ENCODE measurements at places on chromosomes 4 and X.

DNA sequence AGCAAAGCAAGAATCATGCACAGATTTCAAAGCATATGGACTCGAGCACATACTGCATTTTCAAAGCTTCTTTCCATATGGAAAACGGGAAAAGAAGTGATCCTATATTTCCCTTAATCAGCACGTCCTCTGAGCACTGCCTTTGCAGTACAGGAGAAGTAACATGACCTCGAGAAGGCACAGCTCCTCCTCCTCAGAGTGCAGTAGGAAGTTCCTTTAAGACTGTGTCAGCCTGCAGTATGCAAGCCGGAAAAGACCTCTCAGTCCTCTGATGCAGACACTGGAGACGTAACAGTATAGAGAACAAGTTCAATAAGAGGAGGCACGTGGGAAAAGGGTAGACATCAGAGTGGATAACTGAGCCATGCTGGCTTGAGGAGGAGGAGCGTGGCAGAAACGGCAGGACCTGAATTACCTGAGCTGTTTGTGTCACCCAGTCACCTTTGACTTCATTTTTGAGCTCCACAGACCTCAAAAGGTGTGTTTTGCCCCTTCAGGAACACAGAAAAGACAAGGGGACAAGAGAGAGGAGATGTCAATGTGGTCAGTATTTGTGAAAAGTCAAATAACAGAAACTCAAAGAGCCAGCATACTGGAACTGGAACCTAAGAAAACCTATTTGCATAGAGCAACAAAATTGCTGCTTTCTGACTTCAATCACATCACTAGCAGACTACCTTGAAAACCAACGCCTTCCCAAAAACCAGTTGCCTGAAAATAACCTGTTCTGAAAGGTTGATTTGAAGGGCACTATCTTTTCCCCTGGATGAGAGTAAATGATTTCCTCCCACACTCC, 20.8 kb downstream of the IRF2 start:
- DNase-seq: peak; percentile 81

- DNase-seq: no peak
Observed at GRCh38 chr4:158805635-158806471, 37.0 kb downstream of the FNIP2 start.

- DNase-seq: peak; percentile 48
Observed at GRCh38 chr4:186719925-186720694, 3.5 kb downstream of the FAT1 start.

DNA sequence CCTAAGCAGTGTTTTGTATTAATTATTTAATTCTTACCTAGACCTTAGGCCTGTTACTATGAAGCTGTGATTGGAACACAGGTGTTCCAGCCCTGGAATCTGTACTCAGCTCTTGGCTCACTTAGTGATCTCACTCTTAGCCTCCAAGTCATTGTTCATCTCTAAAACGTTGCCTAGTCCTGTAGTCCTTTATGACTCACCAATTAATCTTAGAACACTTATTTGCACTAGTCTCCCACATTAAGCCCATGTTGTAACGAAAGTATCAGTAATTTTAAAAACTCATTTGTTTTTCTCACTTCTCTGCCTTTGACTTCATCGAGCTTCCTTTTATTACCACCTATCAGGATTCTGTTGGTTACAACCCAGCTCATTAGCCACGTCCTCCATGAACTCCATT, 1224.7 kb upstream of the TENM3 start:
- DNase-seq: no peak
